M059J (cell line): ENCODE measurements at places on chromosomes 2 and 18.
A peak's percentile ranks its signal among the peaks of the same experiment; 100 is the strongest.

DNA sequence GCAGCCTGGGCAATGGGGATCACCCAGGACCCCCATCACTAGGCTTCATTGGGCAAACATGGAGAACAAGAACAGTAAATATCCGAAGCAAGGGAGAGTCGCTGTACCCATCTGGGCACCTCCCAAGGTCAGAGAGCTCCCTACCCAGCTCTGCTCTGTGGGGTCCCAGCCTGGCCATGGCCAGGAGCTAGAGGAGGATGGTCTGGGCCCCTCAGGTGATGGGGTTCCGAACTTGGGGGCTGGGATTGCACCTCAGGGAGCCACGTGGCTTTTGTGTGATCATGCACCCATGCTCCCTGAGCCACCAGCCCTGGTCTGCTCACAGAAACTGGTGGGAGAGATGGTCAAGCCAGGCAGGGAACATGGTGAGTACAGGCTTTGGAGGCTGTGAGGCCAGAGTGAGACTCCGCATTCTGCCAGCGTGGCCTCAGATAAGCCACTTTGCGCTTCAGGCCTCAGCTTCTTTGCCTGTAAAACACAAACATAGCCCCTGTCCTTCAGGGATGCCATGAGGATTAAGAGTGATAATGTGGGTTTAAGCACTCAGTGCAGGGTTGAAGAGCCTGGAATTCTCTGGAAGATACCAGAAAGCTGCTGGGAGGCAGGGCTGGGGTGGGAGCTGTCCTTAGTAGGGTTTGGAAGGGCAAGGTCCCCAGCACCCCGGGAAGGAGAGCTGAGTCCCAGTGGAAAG lies 3.0 kb upstream of the NMUR1 start:
- no peak for DNase-seq

DNA sequence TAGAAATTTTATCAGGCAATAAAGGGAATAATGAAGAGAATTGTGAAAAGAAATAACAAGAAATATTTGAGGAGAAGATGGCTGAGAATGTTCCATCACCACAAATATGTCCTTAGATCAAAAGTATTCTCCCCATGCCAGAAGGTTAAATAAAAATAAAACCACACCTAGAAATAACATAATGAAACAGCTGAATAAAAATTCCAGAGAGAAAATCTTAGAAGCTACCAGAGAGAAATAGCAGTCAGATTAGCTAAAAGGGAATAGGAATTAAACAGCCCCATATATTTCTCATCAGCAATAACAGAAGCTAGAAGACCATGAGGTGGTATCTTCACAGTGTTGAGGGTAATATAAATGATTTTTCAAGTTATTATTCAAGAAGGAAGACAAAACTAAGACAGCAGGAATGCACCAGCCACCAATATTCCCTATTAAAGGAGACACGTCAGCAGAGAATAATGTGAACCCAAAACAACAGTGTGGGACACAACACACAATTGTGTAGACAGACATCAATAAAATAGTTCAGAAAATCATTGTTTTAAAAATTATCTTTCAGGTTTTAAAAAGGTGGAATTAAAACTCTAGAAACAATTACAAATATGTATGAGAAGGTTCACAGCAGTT lies 82.0 kb upstream of the NEDD4L start:
- DNase-seq, result peak; percentile 28

DNA sequence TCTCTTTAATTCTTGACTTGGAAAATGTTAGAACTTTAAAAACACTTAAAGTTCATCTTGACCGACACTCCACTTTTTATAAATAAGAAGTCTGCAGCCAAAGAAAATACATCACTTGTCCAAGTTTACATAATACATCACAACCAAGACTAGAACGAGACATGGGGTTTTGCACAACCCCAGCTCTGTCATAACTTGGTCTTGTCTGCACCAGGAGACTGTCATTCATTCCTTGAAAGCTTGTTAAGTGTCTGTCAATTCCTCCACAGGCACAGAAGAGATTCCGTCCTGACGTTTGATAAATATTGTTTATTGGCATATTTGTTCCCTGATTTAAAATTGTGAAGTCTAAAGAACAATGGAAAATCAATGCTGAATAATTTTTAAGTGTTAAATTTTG lies 139.5 kb upstream of the SETBP1 start:
- no peak for DNase-seq

DNA sequence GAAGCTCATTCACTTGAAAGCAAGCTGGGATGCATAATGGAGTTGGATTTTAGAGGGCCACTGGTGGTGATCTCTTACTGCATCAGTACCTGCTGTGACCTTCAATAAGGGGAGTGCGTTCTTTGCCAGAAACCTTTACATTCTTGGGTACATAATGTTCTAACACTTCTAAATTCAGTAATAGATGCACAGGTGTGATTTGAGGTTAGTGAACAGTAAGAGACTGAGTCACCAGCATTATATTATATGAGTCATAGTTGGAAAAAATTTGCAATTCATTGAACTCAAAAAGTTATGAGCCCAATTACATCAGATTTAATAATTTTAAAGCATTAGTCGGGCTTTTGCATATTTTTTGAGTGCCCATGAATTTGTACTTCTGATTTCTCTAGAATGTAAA lies 803.3 kb downstream of the ADCYAP1 start:
- DNase-seq, result no peak

GRCh38 chr18:37450434-37451132 lies 115.0 kb downstream of the CELF4 start:
- peak; percentile 61 for DNase-seq

DNA sequence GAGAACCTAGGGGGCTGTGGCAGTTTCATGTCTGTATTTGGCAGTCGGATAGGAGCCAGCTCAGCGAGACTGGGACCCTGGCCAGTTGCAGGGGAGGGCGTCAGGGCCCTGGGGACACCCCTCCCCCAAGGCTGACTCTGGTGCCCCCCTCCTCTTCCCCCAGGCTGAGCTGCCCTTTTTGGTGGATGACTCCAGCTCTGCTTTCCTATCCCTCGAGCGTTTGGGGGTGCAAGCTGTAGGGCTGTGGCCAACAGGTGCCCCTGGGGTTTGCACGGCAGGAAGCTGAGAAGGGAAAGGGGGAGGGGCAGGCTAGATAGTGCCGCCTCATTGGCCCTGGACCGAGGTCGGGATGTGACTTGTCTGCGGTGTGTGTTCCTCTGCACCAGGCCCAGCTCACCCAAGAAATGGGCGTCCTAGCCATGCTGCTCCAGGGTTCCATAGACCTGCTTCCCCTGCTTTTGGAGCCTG lies 26.4 kb downstream of the SPEG start:
- DNase-seq, result no peak

DNA sequence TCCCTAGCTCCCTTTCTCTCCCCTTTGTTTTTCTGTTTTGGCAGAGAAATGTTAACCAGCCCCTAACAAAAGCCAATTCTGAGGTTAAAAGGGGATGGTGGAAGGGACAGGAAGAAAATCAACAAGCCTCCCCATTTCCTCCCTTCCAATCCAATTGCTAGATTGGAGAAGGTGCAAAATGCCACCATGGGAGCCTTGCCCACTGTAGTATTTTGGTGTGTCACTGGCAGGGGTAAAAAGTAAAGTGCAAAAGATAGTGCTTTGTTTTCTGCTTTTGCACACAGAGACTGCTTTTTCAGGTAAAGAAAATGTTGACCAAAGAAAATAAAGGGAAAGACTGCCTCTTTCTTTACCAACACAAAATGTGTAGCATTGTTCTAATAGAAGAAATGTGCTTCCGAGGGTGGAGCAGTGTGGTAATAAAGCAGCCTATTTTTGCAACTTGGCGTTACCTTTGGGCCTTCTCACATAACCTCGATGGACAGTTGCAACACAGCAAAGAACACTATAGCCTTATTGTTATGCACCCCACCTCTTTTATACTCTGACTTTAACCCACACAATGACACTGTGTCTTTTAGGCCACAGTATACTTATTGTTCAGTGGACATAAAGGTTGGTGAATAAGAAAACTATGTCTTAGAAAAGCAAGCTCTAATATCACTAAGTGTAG lies 861.8 kb downstream of the BCL11A start:
- no peak for DNase-seq

- DNase-seq, result no peak
Observed at GRCh38 chr2:177730792-177731191, 338.2 kb downstream of the AGPS start.

DNA sequence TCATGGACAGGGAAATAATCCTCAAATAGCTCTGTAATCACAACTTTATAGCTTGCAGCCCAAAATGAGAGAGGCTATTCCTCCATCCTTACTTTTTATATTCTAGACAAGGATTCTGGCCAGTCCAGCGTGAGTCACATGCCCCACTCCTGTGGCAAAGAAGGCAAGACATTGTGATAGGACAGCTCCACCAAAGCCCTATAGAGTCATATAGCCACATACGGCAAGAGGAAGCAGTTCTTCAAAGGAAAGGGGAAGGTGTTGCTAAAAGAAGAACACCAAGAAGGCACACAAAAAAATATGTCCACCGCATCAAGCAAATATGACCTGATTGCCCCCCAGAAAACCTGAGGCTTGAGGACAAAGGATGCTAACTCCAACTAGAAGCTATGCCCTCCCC lies 3.4 kb upstream of the GFPT1 start:
- DNase-seq, result no peak

DNA sequence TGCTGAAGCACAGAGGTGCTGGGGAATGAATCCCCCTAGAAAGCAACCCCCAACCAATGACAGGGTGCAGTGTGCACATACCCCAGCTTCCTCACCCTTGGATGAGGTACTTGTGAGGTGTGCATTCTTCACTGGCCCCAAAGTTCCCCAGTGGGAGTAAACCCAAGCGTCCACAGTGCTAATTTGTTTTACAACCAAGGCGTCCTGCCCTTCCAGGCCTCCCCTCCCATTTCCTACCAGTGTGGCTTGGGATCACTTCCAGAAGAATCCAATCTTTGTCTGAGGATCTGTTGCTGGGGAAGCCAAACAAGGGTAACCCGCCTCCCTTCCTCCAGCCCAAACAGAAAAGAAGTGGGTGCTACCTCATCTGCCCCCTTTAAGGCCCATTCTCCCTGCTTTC lies 40.3 kb upstream of the TEX51 start:
- DNase-seq, result no peak

DNA sequence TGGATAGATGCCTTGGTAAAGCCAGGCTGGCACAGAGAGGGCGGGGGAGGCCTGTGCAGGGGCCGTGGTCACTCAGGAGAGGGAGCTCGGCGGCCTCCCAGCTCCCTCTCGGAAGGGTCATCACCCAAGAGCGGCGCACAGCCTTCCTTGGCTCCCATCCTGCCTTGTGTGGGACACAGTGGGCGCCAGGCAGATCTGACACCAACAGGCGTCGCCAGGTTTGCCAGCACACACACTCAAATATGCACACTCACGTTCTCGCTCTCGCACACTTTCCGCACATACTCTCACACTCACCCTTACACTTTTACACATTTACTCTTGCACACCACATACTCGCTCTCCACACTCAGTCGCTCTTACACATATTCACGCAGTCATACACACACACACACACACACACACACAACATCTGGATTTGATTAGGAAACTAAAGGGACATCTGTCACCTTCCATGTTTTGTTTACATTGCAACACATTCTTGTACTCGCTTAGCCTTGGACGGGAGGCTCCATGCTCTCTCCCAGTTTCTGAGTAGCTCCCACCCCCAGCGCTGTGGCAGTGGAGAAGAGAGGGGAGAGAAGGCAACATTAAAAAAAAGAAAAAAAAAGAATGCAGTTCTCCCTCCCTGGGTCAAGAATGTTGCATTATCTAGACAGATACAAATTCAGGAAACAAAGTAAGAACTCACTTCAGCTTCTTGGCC lies 10.5 kb downstream of the CHMP1B start:
- no peak for DNase-seq

GRCh38 chr2:70767699-70768589 lies at the start of gene ADD2:
Gene ADD2 (minus strand): TSS chr2:70768200. CDS start chr2:70706408, 61,792 bp downstream.
- DNase-seq, result peak; percentile 54

DNA sequence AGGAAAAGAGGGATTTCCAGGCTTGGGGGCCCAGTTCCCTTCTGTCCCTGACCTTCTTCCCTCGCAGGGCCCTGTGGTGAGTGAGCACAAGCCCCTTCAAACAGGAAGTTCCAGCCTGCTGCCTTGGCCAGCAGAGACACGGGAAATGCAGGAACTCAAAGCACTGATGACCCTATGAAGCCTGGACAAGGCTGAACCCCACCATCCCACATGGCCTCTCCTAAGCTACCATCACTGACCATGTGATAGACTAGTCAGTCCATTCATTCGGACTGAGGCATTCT lies 196.4 kb downstream of the TNS1 start:
- DNase-seq, result no peak
